Natural killer cell (primary cell): ENCODE measurements at places on chromosomes 2 and 18. TPM values are rescaled to one million over a fixed set of nuclear protein-coding genes. Genes with fewer than 3 reads are reported as not detected.

SPDYA gene
- total RNA-seq: 5.6 TPM

AKAIN1 gene
- not detected for total RNA-seq

SH3YL1 gene
- total RNA-seq: 32.3 TPM

EIF5B gene
- 33.5 TPM for total RNA-seq

CD28 gene
- total RNA-seq: 3.5 TPM

CXCR1 gene
- total RNA-seq: 19.2 TPM

MOGAT1 gene
- total RNA-seq: not detected

ADRA2B gene
- total RNA-seq: 1.3 TPM

INPP1 gene
- 9.5 TPM for total RNA-seq

APCDD1 gene
- not detected for total RNA-seq

HOXD8 gene
- not detected for total RNA-seq
